ENCODE measurements at places on chromosomes 4 and X.

- no peak for DNase-seq
Measured at GRCh38 chr4:1475277-1476139, 69.3 kb upstream of the NKX1-1 start.

DNA sequence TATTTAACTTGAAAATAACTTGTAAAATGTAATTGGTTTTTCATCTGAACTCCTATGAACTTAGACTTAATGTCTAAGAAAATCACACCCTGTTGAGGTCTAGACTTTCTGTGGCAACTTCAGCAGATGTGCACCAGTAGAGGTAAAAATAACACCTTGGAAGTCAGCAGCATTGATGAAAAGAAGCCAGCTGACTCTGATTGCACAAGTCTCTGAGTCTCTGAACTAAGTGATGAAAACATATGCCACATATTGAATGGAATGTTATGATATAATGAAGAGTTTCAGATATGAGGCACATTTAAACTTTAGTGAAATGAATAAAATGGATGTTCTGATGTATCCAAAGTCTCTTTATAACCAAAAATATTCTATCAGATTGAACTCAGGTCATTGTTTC, 155.4 kb downstream of the GPM6A start:
- no peak for DNase-seq

GRCh38 chrX:132532097-132532496, 43.3 kb upstream of the MBNL3 start:
- no peak for DNase-seq

DNA sequence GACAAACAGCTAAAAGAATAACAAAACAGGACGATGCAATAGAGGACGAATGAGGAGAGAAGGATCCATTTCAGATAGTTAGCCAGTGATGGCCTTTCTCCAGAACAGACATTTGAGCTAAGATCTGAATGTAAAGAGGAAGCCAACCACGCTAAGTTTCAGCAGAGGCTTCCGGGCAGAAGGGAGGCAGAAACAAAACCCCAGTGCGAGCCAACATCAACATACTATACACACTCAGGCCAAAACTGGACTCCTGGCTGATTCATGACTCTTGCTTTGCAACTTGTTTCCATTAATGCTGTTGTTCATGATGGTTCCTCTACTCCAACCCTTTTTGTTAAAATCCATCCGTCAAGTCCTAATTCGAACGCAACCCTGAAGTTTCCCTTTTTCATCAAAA, 730.3 kb downstream of the TRIML1 start:
- no peak for DNase-seq

GRCh38 chrX:16305187-16305586, 137.9 kb downstream of the MAGEB17 start:
- no peak for DNase-seq

- no peak for DNase-seq
Measured at GRCh38 chrX:40863671-40864070, 128.3 kb upstream of the MED14 start.

- no peak for DNase-seq
Measured at GRCh38 chr4:7434766-7435150, at the start of gene PSAPL1. Gene PSAPL1 (minus strand): TSS chr4:7434930. CDS start chr4:7434879, 51 bp downstream.

DNA sequence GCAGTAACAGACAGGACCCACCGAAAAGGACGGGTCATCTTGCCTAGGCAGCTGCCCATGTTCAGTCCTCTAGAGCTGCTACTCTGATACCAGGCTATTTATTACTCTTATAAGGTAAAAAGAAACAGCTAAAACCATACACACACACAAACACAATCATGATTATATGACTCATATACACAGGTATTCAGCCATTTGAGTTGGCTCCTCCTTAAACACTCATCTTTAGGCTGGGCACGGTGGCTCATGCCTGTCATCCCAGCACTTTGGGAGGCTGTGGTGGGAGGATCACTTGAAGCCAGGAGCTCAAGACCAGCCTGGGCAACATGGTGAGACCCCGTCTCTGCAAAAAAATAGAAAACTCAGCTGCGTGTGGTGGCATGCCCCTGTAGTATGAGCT, 76.6 kb downstream of the F11 start:
- no peak for DNase-seq

DNA sequence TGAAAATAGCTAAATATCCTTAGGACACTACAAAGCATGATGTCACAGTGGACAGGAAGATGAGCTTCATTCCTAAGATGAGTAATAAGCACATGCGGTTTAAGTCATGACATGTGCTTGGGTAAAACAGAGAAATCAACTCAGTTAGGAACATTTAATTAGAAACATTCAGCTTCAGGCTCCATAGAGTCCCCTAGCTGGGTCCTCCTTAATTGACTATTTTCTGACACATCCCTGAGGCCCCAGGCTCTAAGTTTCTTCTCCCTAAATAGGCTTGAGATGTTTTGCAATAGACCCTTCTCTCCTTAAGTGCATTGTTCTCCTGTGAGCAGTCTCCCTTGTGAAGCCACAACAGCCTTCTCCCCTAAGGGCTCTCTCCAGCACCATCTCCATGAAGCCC, 70.4 kb upstream of the ANXA3 start:
- no peak for DNase-seq

- DNase-seq: peak; percentile 26
Measured at GRCh38 chrX:124346117-124346876, at the start of gene SH2D1A. Gene SH2D1A (plus strand): TSS chrX:124346563. CDS start chrX:124346643, 80 bp downstream.

- DNase-seq: no peak
Measured at GRCh38 chr4:104128850-104129213, 365.9 kb downstream of the CXXC4 start.

Measured in activated T-cell treated with anti-CD3 and anti-CD28 coated beads, Interleukin-2, amount 50 U/mL, for 72 hours (primary cell).